ENCODE measurements at places on chromosomes 5 and 9. TPM values are rescaled to one million over a fixed set of nuclear protein-coding genes. Genes with fewer than 3 reads are reported as not detected.

DNA sequence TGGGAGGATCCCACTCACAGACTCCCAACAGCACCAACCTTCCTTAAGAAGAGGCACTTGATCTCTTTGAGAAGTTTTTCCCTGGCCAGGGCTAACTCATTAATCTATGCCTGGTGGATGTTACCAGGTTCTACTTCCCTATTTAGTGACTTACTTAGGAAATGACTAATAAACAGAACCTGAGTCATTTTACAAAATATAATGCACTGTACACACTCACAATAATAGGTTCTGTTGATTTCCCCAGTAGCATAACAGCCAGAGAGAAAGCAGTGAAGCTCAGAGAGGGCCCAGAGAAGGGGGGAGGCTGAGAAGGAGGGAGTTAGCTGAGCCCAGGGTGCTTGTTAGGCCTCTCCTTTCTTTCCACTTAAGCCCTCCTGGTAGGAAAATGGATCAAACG is 27.1 kb downstream of the FRMD3 start:
- no peak for DNase-seq
- no peak overlapping the region for H3K27ac ChIP-seq
- peaks cover 44% of the 10 kb centered on the region for H3K4me1 ChIP-seq
- no peaks in the 10 kb centered on the region for H3K27me3 ChIP-seq
- H3K36me3 ChIP-seq, result no peaks in the 10 kb centered on the region
- no peak overlapping the region for H3K4me3 ChIP-seq

DNA sequence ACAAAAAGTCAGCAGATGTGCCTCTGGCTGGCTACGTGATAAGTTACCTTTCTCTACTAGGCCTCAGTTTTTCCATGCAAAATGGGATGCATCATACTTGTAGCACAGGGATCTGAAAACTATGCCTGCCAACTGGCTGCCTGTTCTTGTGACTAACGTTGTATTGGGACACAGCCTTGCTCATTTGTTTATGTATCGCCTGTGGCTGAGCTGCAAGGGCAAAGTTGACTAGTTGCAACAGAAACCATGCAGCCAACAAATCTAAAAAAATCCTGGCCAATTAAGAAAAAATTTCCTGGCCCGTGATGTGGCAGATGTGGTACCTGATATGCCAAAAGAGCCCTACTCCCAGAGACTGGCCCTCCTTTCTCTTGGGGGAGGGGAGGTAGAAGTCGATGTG is 131.3 kb downstream of the SEC61B start:
- H3K36me3 ChIP-seq, result no peaks in the 10 kb centered on the region
- DNase-seq, result no peak
- no peak overlapping the region for H3K4me3 ChIP-seq
- H3K27ac ChIP-seq, result no peak overlapping the region
- no peaks in the 10 kb centered on the region for H3K4me1 ChIP-seq

- H3K36me3 ChIP-seq, result no peaks in the 10 kb centered on the region
- no peaks in the 10 kb centered on the region for H3K27me3 ChIP-seq
- H3K4me3 ChIP-seq, result no peak overlapping the region
- H3K27ac ChIP-seq, result peak overlapping the region; percentile 94
- peak; percentile 75 for DNase-seq
Observed at GRCh38 chr5:16539169-16539666, 73.6 kb upstream of the ZNF622 start.

DNA sequence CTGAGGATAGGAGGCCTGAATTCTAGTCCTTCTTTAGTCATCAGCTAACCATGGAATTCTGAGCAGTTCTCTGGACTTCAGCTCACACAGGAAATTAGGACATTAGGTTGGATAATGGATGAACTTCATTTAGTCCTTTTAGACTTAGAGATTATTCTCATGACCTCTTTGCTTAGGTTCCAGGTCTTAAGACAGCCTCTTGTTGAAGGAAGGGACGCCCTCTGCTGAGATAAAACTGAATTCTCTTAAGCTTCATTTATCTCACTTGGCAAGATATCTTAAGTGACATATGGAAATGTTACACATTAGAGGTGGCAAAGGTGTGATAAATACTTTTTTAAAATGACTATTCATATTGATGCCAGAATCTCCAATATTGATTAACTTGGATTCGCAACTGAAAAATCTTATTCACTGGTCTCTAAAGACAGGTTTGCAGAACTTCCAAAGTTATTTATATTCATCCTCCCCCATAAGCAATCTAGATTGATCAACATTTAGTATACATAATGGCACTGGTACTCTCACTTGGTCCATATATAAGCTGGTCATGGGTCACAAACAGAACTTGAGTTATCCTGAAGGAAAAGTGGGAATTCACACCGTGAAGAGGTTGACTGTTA is 16.9 kb upstream of the ZNF366 start:
- no peaks in the 10 kb centered on the region for H3K27me3 ChIP-seq
- no peak overlapping the region for H3K27ac ChIP-seq
- peaks cover 3% of the 10 kb centered on the region for H3K4me1 ChIP-seq
- H3K36me3 ChIP-seq, result no peaks in the 10 kb centered on the region
- no peak for DNase-seq
- H3K4me3 ChIP-seq, result no peak overlapping the region

DNA sequence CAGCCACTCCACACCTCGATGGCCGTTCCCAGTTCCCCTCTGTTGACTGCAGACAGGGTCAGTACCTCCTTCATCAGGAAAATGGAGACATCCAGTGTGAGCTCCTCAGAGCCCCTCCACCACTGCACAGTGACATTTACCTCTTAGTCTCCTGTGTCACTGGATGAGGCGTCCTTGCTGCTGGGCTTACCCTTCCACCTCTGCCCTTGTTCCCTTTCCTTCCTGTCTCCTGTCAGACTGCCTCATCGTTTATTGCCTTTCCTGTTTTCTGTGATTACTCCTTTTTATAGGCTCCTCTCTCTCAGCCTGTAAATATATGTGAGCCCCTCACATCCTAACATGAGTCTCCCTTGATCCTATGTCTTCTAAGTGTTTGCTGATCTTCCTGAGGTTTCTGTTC is 23.2 kb upstream of the SPTAN1 start:
- no peak overlapping the region for H3K27ac ChIP-seq
- peaks cover 100% of the 10 kb centered on the region for H3K36me3 ChIP-seq
- no peaks in the 10 kb centered on the region for H3K4me1 ChIP-seq
- no peak overlapping the region for H3K4me3 ChIP-seq

GRCh38 chr5:152164860-152165259 is 240.2 kb upstream of the GLRA1 start:
- H3K36me3 ChIP-seq, result no peaks in the 10 kb centered on the region
- no peak overlapping the region for H3K27ac ChIP-seq
- no peaks in the 10 kb centered on the region for H3K27me3 ChIP-seq
- H3K4me3 ChIP-seq, result no peak overlapping the region
- no peak for DNase-seq

DNA sequence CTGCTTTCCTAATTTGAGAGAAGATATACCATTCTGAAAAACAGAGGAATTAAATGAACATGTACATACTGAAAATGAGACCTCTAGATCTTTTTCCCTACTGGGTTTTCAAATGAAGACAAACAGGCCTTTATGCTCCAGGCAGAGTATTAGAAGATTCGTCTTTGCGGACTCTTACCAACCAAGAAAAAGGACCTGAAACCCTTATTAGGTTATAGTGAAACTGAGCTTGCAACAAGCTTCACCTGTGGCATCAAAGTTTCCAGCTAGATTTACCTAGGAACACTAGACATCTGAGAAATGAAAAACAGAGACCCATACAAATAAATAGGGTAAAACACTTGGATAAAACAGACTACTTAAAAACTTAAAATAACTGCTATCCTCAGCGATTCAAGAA is 46.3 kb downstream of the SMIM15 start:
- H3K36me3 ChIP-seq, result no peaks in the 10 kb centered on the region
- H3K4me1 ChIP-seq, result no peaks in the 10 kb centered on the region
- no peaks in the 10 kb centered on the region for H3K27me3 ChIP-seq
- DNase-seq, result no peak
- H3K4me3 ChIP-seq, result no peak overlapping the region
- H3K27ac ChIP-seq, result no peak overlapping the region

DNA sequence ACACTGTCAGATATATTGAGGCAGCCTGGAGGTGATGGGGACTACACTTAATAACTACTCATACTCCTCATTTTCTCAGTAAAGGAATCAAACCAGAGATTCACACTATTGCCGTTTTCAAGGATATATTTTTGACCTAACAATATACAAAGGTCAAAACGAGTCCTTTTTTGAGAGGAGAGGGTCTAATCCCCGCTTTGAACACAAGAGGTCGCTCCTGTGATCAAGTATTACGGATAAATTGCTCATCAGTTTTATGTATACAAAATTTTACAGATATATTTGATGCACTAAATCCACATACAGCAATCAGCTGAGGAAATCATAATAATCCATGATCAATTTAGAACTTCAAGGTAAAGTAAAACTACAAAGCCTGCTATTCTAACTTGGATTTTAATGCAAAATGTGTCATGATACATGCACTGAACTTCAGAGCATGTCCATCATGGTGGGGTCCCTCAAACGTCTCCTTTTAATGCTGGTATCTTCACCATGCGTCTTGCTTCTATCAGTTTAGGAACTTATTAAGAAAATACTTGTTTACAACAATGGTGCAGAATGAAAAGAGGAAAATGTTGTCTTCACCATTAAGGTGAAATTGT is 2.5 kb upstream of the ISL1 start:
- H3K27me3 ChIP-seq, result peaks cover 91% of the 10 kb centered on the region
- no peaks in the 10 kb centered on the region for H3K36me3 ChIP-seq
- H3K27ac ChIP-seq, result no peak overlapping the region
- peaks cover 39% of the 10 kb centered on the region for H3K4me1 ChIP-seq
- no peak for DNase-seq

DNA sequence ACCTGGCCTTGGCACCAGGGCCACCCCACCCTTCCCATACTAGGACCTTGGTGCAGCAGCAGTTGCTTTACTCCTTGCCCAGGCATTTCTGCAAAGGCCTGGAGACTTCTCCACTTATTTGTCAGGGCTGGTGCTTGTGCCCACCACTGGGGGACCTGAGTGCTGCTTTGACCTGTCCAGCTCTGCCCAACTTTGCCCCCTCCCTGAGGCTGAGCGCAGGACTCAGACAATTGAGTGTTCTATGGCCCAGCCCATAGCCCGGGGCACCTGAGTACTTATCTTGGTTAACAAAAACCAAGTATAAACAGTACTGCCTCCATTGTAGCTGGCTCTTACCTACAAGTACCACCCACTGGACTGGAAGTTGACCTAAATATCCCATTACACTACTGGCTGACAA is 406.1 kb upstream of the CHD1 start:
- no peak overlapping the region for H3K4me3 ChIP-seq
- H3K36me3 ChIP-seq, result no peaks in the 10 kb centered on the region
- no peaks in the 10 kb centered on the region for H3K27me3 ChIP-seq
- H3K4me1 ChIP-seq, result no peaks in the 10 kb centered on the region

GRCh38 chr5:32206509-32207354 is 32.6 kb upstream of the GOLPH3 start:
- DNase-seq, result no peak
- no peak overlapping the region for H3K4me3 ChIP-seq
- H3K4me1 ChIP-seq, result peaks cover 29% of the 10 kb centered on the region
- no peaks in the 10 kb centered on the region for H3K36me3 ChIP-seq

GRCh38 chr5:83711982-83712601 is 8.6 kb downstream of the HAPLN1 start:
- no peaks in the 10 kb centered on the region for H3K27me3 ChIP-seq
- no peak overlapping the region for H3K4me3 ChIP-seq
- no peaks in the 10 kb centered on the region for H3K36me3 ChIP-seq
- no peak overlapping the region for H3K27ac ChIP-seq
- no peaks in the 10 kb centered on the region for H3K4me1 ChIP-seq

DNA sequence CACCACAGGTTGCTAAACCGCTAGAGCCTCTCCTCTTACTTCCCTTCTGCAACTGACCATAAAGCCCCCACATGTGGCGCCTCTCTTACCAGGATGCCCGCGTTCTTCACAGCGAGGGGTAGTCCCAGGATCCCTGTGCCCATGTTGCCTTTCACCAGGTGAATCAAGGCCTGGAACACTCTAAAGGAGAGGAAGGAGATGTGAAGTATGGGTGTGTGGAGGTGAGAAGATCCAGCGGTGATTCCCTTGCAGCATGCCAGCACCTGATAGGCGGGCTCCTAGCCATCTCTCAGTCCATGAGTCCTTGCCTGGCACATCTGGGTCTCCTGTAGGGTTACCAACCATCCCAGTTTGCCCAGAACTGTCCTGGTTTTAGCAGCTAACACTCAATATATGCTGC is 3.3 kb downstream of the SLC36A2 start:
- H3K36me3 ChIP-seq, result no peaks in the 10 kb centered on the region
- no peak overlapping the region for H3K27ac ChIP-seq
- H3K27me3 ChIP-seq, result peaks cover 7% of the 10 kb centered on the region
- H3K4me1 ChIP-seq, result peaks cover 5% of the 10 kb centered on the region
- no peak for DNase-seq
- no peak overlapping the region for H3K4me3 ChIP-seq

DNA sequence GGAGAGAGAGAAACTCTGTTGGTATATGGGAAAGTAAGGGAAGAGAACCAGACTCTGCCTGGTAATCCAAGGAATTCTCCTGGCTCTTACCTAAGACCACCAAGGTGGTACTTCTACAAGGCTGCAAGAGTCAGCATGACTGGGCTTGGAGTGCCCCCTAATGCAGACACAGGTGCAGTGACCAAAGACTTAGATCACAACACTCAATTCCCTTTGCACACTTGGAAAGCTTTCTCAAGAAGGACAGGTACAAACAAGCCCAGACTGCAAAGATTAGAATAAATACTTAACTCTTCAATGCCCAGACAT is 25.2 kb downstream of the UGT3A2 start:
- no peak for DNase-seq
- H3K4me3 ChIP-seq, result no peak overlapping the region
- no peaks in the 10 kb centered on the region for H3K4me1 ChIP-seq
- no peaks in the 10 kb centered on the region for H3K36me3 ChIP-seq

DNA sequence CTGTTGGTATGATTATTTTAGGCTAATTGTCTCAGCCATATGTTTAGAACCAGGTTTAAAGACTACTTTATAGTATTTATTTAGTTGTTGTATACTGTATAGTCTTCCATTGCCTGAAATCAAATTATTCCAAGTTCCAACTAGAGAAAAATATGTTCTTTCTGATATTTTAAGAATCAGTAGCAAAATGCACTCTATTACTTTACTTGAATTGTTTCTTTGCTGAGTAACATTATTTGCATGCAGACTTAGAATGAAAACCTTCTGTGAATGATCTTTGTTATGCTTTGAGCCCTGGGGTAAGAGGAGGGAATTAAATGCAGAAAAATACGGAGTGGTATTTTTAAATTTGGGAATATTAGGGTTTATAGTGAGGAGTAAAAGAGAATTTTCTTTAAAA is 47.9 kb downstream of the MEGF10 start:
- no peak overlapping the region for H3K4me3 ChIP-seq
- no peaks in the 10 kb centered on the region for H3K4me1 ChIP-seq
- no peak overlapping the region for H3K27ac ChIP-seq
- H3K27me3 ChIP-seq, result no peaks in the 10 kb centered on the region

GRCh38 chr5:148976569-148977381 is 86.1 kb downstream of the SH3TC2 start:
- no peak for DNase-seq
- H3K4me1 ChIP-seq, result peaks cover 17% of the 10 kb centered on the region
- H3K36me3 ChIP-seq, result no peaks in the 10 kb centered on the region
- H3K4me3 ChIP-seq, result no peak overlapping the region
- H3K27me3 ChIP-seq, result no peaks in the 10 kb centered on the region
- H3K27ac ChIP-seq, result no peak overlapping the region

PDE6A gene
- 0.17 TPM for total RNA-seq

C9orf152 gene
- total RNA-seq, result not detected

TTC16 gene
- 0.41 TPM for total RNA-seq

TXNDC8 gene
- total RNA-seq, result not detected

BHMT gene
- total RNA-seq, result not detected

MTMR12 gene
- 19.2 TPM for total RNA-seq

GFI1B gene
- not detected for total RNA-seq

SLC45A2 gene
- not detected for total RNA-seq

CDKN2A gene
- 0.45 TPM for total RNA-seq

GRIN1 gene
- total RNA-seq, result not detected

PKD2L2 gene
- 0.42 TPM for total RNA-seq

PARP8 gene
- 5.0 TPM for total RNA-seq

SLC25A2 gene
- not detected for total RNA-seq

NR4A3 gene
- 148 TPM for total RNA-seq

SCGB3A2 gene
- total RNA-seq, result not detected
